ENCODE measurements at places on chromosomes 7 and 10.

- DNase-seq, result no peak
Observed at GRCh38 chr7:25854059-25854458, 297.9 kb upstream of the NFE2L3 start.

DNA sequence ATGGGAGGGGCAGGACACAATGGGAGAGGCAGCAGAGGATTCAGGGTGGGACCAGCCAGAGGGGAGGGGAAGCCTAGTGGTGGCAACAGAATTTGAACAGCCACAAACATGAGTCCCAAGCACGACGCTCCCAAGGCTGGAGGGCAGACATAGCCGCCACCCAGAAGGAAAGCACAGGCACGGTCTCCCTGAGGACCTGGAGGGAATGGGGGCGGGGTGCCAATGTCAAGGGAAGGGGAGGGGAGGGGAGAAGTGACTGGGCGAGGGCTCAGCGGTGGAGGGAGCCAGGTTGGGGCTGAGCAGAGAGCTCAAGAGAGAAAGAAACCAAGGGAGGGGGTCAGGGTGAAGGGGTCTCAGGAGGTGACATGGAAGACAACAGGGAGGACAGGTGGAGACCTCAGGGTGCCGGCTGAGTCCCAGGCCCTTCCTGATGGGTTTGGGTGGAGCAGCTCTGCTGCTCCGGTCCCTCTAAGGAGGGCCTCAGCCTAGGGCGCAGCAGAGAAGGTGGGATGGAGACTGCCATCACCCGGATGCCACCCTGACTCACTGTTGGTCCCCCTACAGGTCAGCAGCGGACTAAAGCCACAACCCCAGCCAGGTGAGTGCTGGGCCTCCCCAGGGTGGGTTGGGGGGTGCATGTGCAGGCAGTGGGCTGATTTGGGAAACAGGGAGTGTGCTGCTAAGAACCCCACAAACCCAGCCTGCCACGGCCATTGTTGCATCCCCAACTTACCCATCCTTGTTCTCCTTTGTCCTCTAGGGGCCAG is 24.2 kb downstream of the PILRA start:
- no peak for DNase-seq

GRCh38 chr10:43772171-43772570 is 123.5 kb upstream of the ZNF32 start:
- DNase-seq, result no peak

GRCh38 chr10:114472877-114473253 is 68.6 kb upstream of the AFAP1L2 start:
- no peak for DNase-seq

GRCh38 chr7:11466517-11467105 is 365.4 kb downstream of the THSD7A start:
- DNase-seq, result no peak

DNA sequence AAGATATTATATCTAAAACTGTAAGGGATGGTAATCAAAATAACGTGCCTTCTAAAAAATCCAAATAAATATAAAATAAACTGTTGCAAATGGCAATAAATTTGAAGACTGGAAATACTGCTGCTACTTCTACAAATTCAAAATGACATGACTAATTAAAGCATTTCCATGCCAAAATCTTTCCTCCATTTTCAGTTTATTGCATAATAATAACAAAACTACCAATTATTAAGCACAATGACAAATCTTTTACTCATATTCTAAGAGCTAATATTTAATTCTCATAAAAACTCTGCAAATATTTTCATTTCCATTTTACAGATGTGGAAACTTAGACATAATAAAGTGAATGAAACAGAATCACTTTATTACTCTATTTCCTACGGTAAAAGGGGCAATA is 38.8 kb upstream of the NEBL start:
- DNase-seq, result no peak

GRCh38 chr10:130301021-130301892 is 165.1 kb downstream of the GLRX3 start:
- no peak for DNase-seq

All from NCI-H187 treated with DMSO at 0.1 percent for 48 hours (cell line).